ENCODE measurements at places on chromosomes 2 and 18.

GRCh38 chr2:82656420-82656819 is 1802.7 kb downstream of the SUCLG1 start:
- no peak for DNase-seq

- no peak for DNase-seq
Observed at GRCh38 chr2:107428781-107429180, 397.9 kb upstream of the RGPD4 start.

DNA sequence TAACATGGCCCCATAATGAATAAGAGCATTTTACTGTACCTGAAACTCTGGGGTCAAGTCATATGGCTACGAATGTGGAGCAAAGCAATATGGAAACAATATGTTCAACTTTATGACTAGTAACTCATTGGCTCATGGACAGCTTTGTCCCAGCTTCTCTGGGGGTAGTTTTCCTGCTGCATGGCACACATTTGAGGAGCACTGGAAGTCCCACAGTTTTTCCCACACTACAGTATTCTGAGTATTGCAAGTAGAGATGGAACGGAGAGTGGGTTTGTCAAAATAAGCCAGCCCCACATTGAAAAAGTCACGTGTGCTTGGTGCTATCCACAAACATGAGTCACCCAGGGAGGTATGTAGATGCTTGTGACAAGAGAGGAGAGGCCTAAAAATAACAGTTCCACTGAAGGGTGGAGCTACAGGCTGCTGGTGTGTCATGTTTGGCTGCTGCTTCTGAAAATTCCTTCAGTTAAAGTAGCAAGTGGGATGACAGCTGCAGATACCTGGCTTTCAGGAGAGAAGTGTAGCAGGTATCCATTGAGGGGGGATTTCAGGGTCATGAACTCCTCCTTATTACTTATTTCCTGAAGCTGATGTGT is 48.2 kb upstream of the CTAGE1 start:
- peak; percentile 96 for DNase-seq

DNA sequence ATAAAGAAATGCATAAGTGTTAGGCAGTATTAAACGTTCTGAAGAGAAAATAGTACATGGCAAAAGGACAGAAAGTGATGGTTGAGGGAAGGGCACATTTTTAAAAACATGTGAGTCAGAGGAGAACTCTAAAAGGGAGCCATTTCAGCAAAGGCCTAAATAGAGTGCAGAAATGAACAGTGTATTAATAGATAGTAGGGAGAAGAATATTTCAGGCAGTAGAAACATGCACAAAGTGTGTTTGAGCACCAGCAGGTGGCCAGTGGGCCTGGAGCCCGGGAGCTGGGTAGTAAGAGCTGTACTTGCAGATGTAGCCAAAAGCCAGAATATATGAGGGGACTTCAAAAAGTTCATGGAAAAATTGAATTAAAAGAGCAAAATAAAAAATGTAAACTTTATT is 288.1 kb upstream of the FIGN start:
- DNase-seq = no peak

- no peak for DNase-seq
Observed at GRCh38 chr2:658426-658825, 18.8 kb downstream of the TMEM18 start.

DNA sequence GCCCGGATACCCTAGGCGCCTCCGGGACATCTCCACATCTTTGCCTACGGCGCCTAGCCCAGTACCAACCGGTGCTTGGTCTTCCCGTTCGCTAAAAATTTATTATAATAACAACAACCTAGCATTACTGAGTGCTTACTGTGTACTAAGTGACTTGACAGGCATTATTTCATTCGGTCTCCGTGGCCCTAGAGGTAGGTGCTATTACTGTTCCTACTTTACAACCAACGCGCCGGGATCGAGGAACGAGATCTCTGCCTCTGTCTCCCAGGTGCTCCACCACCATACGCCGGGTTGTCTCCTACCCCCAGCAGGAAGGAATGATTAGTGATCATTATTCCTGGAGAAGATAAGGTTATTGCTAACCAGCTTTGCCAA is 657 bp upstream of the BIN1 start:
- DNase-seq = peak; percentile 13

Measured in fibroblast of skin of abdomen (primary cell).